Stimulated activated CD8-positive, alpha-beta memory T cell treated with anti-CD3 and anti-CD28 coated beads, Interleukin-12 subunit alpha, Interleukin-12 subunit beta, amount 100 ng/mL, for 4 hours (primary cell): ENCODE measurements at places on chromosomes 1 and 21.

DNA sequence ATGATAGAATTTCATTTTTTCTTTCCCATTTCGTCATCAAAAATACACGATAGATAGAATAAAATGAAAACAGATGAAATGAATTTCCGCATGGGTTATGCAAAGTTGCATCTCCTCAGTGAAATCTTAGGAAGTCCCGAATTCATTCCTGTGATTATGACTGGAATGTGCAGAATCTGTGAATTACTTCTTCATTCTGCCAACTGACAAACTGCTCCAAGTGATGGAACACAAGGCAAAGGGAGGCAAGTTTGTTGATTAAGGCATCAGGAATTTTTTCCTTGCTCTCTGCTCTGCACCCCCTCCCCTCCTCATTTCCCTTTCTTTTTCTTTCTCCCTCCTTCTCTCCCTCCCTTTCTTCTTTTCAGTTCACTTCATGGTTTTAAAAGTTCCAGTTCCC is 37.0 kb upstream of the ADGRL4 start:
- DNase-seq: no peak

DNA sequence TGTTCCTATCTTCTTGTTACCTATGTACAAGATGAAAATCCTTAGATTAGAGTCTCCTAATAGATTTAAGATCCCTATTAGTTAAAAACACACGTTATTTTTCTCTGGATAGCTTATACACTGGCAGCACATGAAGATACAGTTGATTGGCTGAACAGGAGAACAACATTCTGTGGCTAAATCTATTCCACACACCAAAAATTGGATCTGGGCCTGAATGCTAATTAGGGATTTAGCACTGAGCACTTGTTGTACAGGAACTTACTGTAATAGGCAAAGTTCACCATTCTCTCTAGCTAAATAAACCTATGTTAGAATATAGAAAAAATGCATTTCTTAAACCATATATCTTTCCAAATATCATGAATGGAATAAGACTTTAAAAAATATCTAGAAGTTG is 117.1 kb upstream of the PTGFR start:
- no peak for DNase-seq

DNA sequence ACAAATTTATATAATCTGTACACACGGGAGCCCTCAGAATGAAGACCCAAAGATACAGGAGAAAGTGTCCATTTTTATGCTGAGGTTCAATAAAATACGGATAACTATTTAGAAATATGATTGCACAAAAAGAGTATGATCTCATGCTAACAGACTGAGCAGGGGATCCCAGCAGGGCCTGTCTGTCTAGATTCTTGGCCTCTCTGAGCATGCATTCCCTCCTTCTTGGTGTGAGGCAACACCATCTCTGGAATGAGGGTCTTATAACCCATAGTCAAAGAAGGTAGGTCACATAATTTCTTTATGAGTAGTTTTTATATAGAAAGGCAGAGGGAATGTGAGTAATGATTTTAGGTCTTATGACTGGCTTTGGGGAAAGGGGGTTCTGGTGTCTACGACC is 5.4 kb downstream of the PRMT6 start:
- DNase-seq: no peak

- DNase-seq: no peak
These were observed 397.9 kb downstream of the NPHP4 start for GRCh38 chr1:5594056-5594956.

GRCh38 chr1:232450615-232451014 is 179.3 kb downstream of the SIPA1L2 start:
- DNase-seq: no peak

GRCh38 chr1:225479341-225479740 is 51.5 kb upstream of the LBR start:
- DNase-seq: no peak

- no peak for DNase-seq
These were observed 465.5 kb downstream of the MATN1 start for GRCh38 chr1:30257742-30258380.
